ENCODE measurements at places on chromosomes 7 and 10.

DNA sequence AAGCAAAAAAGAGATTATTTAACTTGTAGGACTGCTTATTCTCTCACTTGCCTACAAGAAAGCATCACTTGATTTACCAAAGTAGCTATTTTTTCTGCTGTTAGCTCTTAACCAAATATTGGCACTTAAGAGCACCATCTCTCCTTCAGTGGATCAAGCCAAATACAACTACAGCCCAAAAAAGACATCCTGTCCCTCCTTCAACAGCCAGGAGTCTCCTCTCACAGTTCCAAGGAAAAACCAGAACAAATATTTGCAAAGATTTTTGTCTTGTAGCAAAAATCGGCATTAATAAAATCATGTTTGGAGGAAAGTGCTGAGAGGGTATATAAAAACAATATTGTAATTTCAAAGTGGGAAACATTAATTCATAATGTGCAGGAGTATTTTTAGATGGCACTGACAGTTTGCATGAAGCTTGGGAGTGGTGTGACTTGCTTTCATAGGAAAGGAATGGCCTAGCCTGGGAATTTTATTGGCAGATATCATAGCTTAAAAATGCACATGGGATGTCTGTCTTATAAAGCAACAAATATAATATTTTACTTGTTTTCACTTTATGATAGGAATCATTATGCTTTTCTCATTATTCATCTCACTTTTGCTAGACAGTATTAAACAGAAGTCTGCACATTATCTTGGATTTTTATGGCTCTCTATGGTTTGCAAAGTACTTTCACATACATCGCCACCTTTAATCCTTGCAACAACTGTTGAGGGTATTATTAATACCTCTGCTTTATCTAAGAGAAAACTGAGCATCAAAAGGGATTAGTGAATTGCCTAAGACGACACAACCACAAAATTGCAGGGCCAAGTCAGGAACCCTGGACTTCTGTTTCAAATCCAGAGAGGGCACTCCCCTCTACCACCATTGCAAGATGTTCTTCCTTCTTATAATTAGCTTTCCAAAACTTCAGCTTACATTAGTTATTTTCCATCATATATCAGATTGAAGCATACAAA is 103.5 kb downstream of the AGMO start:
- no peak for DNase-seq

GRCh38 chr10:32393911-32394310 is 47.0 kb upstream of the EPC1 start:
- DNase-seq = no peak

- no peak for DNase-seq
Measured at GRCh38 chr10:70319183-70319582, 35.4 kb upstream of the NPFFR1 start.

- DNase-seq = peak; percentile 90
Measured at GRCh38 chr10:44959247-44960087, at the start of gene RASSF4. Gene RASSF4 (plus strand): TSS chr10:44959802. CDS start chr10:44970203, 10,401 bp downstream.

DNA sequence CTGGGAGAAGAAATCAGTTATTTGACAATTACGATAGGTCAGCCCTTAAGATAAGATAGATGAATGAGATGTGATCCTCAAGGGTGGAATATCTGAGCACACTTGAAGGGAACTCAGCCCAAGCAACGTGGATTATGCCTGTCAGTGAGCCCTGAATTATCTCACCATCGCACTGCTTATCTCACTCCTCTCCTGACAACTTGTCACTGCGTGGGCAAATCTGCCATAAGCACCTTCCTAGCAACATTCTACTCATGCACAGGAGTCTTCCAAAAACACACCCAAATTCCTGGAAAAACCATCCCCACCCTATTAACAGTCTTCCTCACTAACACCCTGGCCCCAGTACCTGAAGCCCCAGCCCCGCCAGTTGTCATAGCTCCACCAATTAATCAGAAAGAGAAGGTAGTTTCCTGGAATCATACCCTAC is 46.5 kb upstream of the IL6 start:
- DNase-seq = no peak

DNA sequence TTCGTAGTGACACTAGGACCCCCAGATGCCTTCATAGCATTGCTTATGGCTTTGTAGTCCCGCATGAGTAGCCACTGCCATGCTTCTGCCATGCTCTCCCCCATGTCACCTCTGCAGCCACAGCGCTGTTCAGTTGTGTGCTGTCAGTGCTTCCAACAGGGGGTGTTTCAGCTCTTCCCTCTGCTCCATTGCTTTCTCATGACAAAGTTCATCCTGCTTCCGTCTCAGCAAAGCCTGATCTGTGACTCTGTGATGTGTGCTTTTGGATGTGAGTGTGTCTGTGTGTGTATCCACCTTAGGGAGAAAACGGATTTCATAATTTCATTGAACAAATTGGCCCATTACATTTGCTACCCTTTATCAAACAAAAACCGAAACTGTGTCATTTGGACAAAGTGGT is 134.9 kb upstream of the SAMD8 start:
- DNase-seq = no peak

DNA sequence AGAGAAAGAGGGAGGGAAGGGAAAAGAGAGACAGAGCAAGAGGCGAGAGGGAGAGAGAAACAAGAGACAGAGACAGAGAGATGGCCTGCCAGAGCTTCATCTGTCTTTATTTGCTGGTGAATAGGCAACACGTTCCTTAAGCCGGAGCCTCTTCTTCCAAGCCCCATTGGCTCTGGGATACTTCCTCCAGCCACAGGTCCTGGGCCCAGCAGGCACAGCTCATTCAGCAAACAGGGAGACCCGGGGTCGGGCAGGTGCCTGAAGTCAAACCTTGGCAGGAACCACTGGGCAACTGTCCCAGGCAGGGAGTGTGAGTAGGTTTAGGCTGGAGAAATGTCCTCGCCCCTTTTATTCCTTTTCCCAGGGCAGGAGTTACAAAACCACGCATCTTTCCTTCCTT is 68.2 kb downstream of the MYL10 start:
- no peak for DNase-seq

DNA sequence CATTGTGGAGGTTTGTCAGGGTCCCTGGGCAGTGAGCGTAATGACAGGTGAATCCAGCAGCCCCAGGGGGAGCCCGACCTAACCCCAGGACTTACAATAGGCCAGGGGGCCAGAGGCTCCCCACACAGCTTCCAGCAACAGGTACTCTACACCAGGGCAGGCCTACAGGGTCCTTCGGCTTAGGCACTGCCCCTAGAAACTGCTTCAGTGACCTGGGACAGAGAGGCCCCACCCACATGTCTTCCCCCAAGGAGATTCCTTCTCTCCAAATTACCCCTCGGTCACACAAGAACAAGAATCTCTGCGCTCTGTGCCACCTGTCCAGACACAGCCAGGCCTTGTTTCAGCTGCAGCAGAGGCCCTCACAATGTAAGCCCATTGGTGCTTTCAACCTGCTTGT is 24.4 kb downstream of the SKIDA1 start:
- DNase-seq = no peak

DNA sequence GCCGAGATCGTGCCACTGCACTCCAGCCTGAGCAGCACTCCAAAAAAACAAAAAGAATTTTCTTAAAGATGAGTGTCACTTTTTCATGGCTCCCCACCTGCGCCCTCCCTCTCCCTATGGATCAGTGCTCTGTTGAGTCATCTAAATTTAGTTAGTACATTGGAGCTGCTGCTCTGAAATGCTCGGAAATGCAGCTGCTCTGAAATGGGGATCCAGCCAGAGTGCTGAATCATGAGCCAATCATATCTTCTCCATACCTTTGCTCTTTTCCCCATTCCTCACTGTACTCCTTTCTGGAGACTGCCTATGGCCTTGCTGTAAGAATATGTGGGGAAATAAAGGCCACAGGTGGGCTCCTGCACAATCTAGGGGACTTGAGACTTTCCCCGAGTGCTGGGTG is 188.8 kb downstream of the ZNF438 start:
- no peak for DNase-seq

DNA sequence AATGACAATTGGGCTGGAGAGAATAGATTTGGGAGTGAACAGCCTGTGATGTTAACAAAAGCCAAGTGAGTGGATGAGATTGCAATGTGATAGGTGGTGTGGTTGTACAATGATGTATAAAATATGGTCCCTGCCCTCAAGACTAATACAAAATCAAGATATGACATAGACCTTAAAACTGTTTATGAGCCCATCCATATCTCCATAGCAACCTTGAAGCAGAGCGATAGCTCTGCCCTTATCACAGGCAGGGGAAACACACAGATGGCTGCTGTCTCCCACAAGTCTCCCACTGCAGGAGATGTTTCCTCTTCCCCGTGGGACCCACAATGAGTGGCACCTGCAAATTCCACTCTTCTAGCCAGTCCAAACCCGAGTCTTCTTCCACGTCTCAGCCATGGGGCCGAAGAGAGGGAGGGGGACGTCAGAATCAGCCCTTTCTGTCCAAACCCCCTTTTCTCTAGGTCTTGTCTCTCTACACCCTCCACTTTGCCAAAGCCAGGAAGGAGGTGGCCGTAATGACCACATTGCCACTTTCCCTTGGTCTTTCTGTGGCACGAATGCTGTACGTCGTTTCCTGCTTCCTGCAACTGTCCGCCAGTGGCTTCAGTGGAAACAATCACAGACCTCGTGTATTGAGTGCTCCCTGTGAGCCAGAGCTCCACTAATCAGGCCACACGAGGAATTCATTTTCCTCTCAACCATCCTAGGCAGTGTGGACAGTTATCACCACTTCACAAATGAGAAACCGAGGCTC is 7.5 kb upstream of the TBXAS1 start:
- DNase-seq = no peak

DNA sequence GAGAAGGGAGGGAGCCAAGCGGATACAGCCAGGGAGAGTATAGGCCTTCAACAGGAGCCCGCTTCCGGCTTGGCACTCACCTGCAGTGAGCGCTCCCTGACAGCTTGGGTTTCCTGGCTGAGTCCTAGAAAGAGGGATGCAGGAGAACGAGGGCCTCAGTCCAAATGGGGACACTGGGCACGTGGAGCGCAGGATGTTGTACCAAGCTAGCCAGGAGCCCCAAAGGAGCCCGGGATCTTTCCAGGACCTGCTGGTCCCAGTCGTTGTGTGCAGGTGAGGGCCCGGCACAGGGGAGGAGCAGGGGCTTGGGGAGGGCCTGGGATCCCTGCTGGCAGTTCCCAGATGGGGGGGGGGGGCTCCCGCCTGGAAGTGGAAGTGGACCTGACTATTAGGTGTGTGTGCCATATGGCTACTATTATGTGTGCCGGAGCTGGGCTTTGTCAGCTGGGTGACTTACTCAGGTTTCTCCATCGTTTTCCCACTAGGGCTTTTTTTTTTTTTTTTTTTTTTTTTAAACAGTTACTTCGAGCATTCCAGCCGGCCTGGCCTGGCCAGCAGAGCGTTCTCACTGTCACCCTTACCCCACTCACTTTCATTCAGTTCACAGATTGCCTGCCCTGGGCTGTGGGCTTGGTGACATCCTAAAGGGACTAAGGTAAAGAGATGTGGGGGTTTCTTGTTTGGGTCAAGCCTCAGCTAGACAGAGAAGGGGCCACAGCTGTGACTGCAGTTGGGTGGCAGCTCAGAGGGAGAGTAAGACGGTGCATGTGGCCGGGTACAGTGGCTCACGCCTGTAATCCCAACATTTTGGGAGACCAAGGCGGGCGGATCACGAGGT is 3.8 kb downstream of the AGAP3 start:
- no peak for DNase-seq

DNA sequence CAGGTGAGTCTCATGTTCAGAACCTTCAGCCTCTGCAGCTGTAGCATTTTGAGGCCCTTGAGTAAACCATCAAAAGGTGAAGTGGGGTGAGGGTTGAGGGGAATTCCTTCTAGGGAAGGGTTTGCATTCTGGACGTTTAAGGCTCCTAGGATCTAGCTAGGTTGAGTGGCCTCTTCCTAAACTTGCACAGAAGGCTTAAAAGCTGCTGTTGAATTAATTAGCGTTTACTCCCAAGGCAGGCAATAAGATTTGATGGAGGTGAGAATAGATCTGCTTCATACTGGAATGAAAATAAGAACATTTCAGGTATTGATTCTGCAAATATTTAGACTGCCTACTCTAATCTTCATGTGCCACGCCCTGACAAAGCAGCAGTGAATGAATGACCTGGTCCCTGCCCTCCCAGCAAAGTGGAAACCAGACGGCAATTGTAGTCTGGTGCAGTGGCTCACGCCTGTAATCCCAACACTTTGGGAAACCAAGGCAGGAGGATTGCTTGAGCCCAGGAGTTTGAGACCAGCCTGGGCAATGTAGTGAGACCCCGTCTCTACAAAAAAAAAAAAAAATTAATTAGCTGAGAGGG is 11.4 kb upstream of the KPNA7 start:
- DNase-seq = no peak

DNA sequence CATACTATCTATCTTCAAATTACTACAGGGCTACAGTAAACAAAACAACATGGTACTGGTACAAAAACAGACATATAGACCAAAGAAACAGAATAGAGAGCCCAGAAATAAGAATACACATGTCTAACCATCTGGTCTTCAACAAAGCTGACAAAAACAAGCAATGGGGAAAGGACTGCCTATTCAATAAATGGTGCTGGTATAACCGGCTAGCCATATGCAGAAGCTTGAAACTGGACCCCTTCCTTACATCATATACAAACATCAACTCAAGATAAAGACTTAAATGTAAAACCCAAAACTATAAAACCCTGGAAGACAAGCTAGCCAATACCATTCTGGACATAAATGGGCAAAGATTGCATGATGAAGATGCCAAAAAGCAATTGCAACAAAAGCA is 1143.7 kb downstream of the DNAJB9 start:
- no peak for DNase-seq

DNA sequence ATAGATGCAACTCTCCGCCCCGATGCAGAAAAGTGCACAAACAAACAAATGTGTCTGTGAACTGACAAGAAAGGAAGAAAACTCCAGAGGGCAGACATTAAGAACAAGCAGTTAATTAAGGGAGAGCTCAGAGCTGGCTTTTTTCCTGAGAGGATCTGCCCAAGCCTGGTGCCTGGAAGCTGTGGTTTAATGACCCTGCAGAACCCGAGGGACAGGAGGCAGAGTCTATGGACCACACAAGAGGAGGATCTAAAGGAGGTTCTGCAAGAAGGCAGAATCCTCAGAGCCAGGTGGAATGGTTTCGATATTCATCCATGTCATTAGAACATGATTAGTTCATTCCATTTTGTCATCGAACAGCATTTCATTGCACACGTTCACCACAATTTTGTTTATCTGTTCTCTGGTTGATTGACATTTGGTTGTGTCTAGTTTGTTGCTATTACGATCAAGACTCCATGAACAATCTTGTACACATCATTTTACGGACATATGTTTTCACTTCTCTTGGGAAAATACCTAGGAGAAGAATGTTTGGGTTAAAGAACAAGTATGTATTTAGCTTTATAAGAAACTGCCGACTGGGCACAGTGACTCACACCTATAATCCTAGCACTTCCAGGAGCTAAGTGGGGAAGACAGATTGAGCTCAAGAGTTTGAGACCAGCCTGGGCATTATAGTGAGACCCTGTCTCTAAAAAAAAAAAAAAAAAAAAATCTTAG is 560.2 kb downstream of the CALN1 start:
- DNase-seq = no peak

DNA sequence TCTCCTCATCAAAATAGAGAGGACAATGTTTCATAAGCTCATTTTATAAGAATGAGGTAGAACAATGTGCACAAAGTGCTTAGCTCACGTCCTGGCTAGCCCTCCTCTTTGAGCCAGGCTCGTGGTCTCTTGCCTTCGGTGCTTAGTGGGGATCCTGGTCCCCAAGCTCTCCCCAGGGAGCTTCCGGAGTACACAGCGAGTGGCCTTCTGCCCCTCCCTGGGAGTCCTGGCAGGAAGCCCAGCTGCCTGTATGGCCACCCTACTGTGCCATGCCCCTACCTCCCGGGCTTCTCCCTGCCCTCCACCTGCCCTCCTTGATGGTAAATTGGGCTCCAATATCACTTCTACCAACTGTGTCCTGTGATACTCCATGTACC is 868 bp downstream of the MYO1G start:
- DNase-seq = no peak

- DNase-seq = no peak
Measured at GRCh38 chr10:131167036-131167860, 144.3 kb downstream of the TCERG1L start.
